Activated CD8-positive, alpha-beta memory T cell treated with anti-CD3 and anti-CD28 coated beads, Interleukin-2, amount 50 U/mL, for 48 hours (primary cell): ENCODE measurements at places on chromosomes 4 and X.

DNA sequence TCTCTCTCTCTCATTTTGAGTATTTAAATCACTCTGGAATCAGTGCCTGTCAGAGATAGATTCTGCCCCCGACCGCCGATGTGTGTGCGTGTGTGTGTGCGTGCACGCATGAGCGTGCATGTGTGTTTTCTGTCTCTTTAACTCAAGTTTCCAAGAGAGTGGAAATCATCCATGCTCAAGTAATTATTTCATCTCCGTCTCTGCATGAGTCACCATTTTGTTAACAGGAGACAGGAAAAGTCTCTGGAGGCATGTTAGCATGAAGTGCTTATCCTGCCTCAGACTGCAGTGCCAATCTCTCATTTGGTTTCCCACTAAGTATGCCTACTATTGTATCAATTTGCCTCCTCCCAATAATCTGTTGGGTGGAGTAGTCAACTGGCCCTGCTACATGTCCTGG lies 182.9 kb upstream of the NHS start:
- no peak for DNase-seq

DNA sequence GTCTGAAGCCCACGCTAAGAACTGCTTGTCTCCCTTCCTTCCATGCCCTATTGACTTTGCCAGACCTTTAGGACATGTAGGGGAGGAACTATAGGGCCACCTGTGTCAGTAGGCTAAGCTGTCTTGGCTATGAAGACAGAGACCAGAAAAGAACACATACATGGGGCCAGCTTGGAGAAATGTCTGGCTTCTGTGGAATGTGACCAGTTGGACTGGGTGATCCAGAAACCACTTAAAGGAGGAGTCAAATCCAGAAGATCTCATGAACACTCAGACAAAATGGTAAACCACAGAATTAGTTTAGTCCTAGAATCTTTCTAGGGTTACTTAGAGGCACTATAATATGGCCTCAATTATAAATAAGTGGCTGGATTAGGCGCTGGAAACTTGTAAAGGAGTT lies 42.0 kb downstream of the PHKA2 start:
- no peak for DNase-seq

GRCh38 chrX:150185766-150186165 lies 177.4 kb upstream of the MAMLD1 start:
- DNase-seq = no peak

DNA sequence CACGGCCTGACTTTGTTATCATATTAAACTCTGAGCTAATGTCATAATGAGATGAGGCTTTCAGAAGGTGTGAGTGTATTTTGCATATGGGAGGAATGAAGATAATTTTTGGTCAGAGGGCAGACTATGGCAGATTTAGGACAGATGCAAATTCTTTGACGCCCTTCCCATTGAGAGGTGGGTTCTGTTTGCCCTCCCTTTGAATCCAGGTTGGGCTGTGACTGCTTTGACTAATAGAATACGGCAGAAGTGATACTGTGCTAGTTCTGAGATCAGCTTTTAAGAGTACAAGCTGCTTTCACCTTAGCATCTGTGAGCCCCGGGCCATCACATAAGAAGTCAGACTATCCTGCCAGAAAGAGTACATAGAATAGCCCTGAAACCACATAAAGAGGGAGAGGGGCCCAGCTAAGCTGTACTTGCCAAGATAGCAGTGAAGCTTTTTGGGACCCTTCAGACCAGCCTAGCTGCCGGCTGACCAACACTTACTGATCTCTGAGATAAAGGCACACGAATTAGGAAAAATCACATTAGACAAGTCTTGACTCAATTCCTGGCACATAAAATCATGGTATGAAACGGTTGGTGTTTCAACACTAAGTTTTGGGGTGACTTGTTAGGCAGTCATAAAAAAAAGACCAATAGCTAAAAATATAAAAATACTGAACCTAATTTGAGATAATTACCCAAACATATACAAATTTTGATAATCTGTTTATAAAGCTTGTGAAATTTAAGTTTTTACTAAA lies 166.7 kb upstream of the SH3RF1 start:
- no peak for DNase-seq

GRCh38 chrX:110853610-110854009 lies 58.0 kb upstream of the CHRDL1 start:
- DNase-seq = no peak

GRCh38 chr4:5142726-5143125 lies 91.4 kb downstream of the STK32B start:
- DNase-seq = no peak

- DNase-seq = no peak
These were observed 59.7 kb upstream of the BCOR start for GRCh38 chrX:40157228-40158035.

DNA sequence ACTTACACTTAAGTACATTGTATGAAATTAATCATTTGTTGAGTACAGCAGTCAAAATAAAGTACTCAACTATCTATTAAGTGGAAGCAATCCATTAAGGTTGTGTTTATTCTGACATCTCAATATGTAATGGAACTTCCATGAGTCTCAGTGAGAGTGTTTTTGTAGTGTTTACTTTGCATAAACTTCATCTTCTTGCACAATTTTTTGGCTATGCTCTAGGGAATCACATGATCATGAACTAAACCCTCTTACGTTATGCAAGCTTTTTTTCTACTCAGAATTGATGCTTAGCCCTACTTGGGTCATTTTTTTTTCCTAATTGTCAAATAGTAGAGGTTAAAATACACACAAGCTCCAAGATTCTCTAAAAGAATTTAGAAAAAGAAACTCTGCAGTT lies 21.1 kb upstream of the PIGA start:
- DNase-seq = no peak

- DNase-seq = no peak
These were observed 60.8 kb upstream of the TBC1D14 start for GRCh38 chr4:6848717-6849305.

GRCh38 chrX:65920620-65921019 lies 119.3 kb downstream of the VSIG4 start:
- DNase-seq = no peak

DNA sequence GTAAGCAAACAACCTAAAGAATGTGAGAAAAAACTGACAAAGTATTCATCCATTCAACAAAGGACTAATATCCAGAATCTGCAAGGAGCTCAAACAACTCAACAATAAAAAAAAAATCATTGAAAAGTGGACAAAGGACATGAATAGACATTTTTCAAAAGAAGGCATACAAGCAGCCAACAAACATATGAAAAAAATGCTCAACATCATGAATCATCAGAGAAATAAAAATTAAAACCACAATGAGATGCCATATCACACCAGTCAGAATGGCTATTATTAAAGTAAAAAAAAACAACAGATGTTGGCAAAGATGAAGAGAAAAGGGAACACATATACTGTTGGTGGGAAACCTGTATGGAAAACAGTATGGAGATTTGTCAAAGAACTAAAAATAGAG lies 120.7 kb upstream of the ADGRL3 start:
- no peak for DNase-seq

- DNase-seq = no peak
These were observed 125.8 kb upstream of the UNC5C start for GRCh38 chr4:95674521-95674981.

- no peak for DNase-seq
These were observed 15.2 kb downstream of the ETDC start for GRCh38 chrX:135324463-135324862.

DNA sequence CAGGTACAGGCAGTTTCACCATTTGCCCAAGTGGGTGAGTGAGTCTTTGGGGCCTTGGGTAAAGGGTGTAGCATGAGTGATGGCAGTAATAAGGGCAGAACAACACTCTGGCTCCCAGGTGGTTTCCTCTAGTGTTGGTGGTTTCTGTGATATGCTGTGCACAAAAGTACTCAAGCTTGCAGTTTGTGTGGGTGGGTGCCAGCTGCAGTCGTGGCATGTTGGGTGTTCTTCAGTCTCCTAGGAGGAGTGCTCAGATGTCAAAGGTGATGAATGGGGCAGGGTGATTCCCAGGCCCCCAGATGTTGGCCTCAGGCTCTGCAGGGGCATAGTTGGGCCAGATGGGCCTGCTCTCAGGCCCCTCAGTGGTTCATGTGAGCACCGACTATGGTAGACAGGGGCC lies 166.1 kb upstream of the KLF8 start:
- DNase-seq = no peak

GRCh38 chr4:147971116-147971515 lies 239.2 kb downstream of the ARHGAP10 start:
- no peak for DNase-seq

- DNase-seq = no peak
These were observed 16.2 kb downstream of the BOD1L1 start for GRCh38 chr4:13611283-13611842.

GRCh38 chr4:110499126-110499525 lies 23.2 kb downstream of the ENPEP start:
- DNase-seq = no peak

GRCh38 chr4:9933184-9933583 lies 88.1 kb downstream of the SLC2A9 start:
- DNase-seq = no peak

DNA sequence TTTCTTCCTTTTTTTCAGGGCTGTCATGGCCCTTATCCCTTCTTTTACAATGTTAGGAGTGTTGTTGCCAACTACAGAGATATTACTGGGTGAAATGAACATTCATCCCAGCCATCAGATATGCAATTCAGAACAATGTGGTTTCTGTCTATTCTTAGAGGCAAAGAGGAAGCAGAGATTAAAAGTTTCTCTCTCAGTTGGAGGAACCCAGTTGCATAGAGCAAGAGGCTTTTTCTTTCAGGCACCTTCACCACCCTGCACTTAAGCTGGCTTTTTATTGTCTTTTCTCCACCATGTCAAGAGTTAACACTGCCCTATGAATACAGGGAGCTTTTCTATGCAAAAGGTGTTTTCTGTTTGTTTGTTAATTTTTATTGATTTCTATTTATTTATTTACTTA lies 1559.6 kb upstream of the IGFBP7 start:
- DNase-seq = no peak

DNA sequence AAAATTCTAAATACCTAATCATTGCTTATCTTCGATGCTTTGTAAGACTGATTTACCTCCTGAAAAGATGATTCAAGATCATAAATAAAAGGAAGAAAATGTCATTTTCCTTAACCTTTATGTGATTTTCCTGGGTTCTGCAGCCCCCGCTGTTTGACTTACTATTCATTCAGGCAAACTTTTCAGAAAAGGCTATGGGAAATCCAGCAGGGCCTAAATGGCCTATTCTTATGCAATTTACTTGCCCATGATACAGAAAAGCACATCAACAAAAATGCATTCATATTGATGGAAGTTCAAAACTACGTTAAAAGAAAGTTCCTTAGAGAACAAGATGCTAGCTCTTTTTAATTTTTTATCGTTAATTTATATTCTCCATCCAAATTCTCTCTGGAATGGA lies 51.2 kb downstream of the TMEM144 start:
- DNase-seq = no peak

DNA sequence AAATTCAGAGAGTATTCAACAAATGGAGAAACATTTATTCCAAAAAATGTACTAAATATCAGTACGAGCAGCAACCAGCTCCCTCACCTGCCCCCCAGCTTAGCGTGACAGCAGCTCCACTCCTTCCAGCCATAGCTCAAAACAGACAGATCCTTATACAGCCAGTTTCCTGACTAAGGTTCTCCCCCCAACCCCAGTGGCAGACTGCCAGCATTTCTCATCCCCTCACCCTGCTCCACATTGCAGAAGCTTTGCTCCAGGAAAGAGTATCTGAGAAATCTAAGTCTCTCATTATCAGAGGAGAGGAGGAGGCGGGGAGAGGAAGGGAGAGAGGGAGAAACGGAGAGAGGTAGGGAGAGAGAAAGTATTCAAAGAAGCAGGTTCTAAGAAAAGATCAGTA lies 53.3 kb upstream of the PASD1 start:
- DNase-seq = no peak

DNA sequence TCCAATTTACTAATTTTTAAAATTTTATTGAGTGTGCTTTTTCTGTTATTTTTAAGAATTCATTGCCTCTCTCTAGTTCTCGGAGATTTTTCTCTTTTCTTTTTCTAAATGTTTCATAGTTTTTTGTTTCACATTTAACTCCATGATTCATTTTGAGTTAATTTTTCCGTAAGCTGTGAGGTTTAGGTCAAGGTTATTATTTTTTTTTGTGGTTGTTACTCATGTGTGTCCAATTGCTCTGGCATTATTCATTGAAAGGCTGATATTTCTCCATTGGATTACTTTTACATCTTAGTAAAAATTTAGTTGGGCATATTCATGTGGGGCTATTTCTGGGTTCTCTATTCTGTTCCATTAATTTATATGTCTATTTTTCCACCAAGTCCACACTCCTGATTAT lies 220.8 kb downstream of the MID1IP1 start:
- DNase-seq = no peak

DNA sequence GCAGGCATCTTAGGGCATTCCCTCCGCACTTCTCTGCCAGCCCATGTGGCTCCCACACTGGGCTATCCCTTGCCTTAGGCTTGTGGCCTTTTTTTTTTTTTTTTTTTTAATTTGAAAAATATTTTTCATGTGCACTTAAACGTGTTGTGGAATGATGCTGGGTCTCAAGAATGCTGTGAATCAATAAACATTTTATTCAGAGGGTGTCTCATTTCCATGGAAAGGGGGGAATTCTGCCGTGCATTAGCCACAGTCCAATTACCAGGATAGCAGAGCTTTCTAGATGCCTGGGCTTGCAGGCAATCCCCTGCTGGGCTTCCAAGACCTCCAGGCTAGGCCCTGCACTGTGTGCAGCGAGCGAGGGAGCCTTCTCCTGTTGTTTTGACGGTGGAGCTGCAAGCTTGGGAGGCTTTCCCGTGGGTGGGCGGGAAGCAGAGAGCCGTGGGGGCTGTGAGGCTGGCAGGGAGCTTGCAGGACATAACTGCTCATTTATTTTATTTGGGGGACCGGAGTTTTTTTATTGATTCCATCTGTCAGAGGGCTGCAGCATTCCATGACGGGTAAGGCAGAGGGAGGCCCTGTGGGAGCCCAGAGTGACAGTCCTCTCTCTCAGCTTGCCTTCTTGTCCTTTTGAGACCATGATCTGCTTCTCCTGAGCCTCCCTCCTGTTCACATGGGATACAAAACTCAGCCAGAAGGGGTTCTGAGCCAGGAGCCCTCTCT lies 2.6 kb upstream of the CPZ start:
- DNase-seq = no peak
